ENCODE measurements at places on chromosomes 13 and 19.

GRCh38 chr19:28633319-28634018 lies 579.5 kb downstream of the UQCRFS1 start:
- DNase-seq = no peak

DNA sequence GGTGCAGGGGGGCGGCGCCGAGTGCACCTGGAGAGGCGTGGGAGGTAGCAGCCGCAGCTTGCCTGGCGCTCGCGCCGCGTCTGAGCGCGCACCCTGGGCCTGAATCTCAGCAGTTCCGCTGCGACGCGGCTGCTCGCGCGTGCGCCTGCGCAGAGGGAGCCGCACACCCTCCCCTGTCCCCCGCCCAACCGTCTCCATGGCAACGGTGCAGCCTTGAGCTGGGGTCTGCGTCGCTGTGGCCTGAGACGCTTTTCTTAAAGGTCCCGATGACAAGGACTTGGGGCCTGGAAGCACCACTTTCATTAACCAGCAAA lies at the start of gene PNMA8B:
Gene PNMA8B, minus strand, starts transcription at position 82 of the 314 bp plus-strand sequence. CDS start 402 bp downstream, outside the sequence.
- DNase-seq = no peak

- DNase-seq = no peak
Measured at GRCh38 chr13:63625869-63626268, 2210.2 kb upstream of the PCDH20 start.

- DNase-seq = no peak
Measured at GRCh38 chr19:45172173-45172572, 5.9 kb downstream of the TRAPPC6A start.

GRCh38 chr13:84500016-84500415 lies 617.7 kb upstream of the SLITRK1 start:
- no peak for DNase-seq

GRCh38 chr19:19548915-19549759 lies 11.1 kb downstream of the CILP2 start:
- no peak for DNase-seq

GRCh38 chr13:27927444-27928352 lies 7.9 kb downstream of the PDX1 start:
- DNase-seq = no peak

- DNase-seq = no peak
Measured at GRCh38 chr13:51714663-51715168, 89.2 kb downstream of the DHRS12 start.

DNA sequence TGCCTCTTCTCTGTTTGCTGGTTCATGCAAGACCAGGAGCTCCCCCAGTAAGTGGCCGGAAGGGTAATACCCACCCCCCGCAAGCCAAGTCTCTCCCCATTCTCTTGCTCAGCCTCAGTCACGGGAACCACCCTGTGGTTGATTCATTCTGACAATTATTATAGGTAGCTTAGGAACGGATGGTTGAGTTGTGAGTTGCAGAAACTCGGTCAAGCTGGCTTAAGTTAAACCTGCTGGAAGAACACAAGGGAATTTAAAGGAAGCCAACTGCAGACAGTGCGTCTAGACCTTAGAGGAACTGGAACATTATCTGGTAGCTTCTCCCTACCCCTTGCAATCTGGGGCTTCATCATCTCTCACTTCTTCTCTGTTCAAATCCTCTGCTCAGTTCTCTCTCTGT lies 8.9 kb downstream of the FPR1 start:
- DNase-seq = no peak

DNA sequence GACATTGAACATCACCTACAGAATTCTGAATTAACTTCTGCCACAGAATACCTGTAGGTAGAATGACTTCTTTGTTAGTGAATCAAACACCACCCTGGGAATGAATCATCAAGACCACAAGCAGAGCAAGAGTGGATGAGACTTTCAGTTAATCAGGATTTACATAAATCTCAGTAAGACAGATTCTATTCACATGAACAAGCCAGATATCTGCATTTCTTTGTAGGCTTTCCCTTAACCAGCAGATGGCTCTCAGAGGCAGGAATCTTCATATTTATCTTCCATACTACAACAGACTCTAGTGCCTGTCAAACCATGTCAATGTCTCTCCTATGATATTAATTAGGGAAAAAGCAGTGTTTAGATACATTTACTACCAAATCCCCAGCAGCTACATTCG lies 412.1 kb downstream of the KLF12 start:
- DNase-seq = no peak

DNA sequence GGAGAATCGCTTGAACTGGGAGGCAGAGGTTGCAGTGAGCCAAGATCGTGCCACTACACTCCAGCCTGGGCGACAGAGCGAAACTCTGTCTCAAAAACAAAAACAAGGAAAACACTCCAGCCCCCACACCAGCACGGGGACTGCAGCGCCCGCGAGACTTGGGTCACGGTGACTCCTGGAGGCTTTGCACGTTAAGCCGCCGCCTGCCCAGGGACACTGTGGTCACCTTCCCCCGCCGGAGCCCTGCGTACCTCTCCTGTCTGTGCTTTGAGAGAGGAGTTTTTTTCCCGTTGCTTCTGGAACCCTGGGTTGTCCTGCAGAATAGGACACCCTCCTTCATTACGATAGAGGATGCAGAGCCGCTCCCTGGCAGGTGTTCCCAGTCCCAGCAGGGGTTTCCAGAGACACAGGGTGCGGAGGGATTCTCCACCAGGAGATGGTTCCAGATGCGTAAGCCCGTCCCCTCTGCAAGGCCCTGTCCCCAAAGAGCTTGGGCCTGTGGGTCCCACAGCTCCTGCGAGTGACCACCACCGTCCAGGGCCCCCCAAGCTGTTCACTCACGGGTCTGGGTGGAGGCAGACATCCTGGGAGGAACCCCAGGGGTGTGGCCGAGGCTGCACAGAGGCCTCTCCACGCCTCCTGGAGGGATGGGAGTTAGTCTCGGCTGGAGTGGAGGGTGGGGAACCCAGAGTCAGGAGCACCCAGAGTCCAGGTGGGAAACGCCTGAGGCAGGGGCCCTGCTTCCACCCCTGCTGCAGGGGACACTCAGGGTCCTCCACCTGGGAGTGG lies 42.8 kb upstream of the NDUFS7 start:
- DNase-seq = no peak

GRCh38 chr19:2544576-2545415 lies 68.9 kb downstream of the GADD45B start:
- DNase-seq = no peak

GRCh38 chr13:85492283-85492682 lies 306.9 kb downstream of the SLITRK6 start:
- no peak for DNase-seq

- DNase-seq = no peak
Measured at GRCh38 chr13:94353167-94353710, 126.2 kb downstream of the DCT start.

DNA sequence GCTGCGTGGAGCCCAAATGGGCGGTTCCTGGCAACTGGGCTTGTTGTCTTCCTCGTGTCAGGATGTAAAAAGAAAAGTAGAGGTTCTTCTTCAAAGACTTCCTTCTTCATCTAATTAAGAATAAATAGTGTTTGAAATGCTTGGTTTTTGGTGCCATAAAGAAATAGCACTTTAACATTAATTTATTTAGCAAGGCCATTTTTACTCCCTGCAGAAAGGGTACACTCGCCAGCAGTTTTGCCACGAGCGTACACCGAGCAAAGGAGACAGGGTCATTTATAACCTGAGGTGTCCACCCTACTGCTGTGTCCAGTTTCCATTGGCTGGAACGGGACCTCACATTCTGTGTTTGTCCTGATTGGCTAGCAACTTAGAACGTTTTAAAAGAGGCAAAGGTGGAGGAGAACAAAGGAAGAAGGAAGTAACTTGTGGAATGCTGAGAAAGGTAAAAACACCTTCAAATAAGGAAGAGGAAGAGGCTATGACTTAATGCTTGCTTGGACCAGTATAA lies 21.8 kb upstream of the OR10H1 start:
- DNase-seq = no peak

Measured in thoracic aorta (tissue), 2 donors.